Occipital lobe (tissue), 3 donors: ENCODE measurements at places on chromosomes 7 and 10.

DNA sequence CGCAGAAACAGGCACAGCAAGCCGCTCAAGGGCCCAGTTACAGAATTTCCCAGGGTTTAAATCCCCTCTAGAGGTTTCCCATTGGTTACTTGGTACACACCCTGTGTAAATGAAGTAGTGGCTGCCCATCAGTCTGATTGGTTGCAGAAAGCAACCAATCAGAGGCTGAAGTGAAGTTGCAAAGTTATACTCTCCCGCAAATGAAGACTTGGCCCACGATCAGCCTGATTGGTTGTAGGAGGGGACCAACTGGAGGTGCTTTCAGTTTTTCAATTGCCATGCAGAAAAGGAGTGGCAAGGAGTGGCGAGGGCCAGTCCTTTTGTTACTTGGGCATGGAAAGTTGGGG is 909.2 kb upstream of the AUTS2 start:
- DNase-seq = no peak

DNA sequence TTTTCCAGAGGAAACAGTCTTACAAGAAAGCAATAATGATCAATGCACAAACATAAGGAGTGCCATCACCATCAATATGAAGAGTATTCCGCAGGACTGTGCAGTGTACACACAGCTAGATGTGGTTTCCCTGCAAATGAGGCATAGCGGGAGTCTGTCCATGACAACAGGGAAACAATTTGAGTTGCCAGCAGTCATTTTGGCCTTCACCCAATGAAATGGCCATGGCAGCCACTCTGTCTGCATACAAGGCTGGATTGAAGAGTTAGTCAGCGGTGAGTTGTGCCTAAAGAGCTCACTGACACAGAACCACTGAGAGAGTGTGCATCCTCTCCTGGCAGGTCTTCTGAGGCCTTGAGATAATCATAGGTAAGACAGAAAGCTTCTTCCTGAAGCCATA is 303.3 kb downstream of the IPMK start:
- peak; percentile 63 for DNase-seq

GRCh38 chr10:18786478-18786877 is 127.2 kb downstream of the ARL5B start:
- DNase-seq = no peak

DNA sequence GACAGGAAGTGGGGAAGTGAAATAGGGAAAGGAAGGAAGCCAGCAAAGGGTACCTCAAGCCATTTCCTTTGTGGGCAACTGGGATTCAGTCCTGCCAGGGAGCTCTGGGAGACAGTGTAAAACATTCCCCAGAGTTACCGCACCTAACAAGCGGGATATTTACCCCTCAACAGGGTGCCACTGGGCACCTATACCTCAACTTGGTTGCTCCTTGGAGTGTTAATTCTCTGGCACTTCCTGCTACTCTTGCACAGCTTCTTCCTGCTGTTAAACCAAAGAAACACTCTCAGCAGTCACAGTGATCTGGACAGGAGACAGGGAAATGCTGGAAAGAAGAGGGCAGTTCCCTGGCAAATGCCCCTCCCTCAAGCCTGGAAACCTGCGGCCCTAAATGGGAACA is 151.3 kb downstream of the REEP3 start:
- DNase-seq = no peak

- DNase-seq = no peak
These were observed 326.6 kb downstream of the ADARB2 start for GRCh38 chr10:1410469-1411395.

GRCh38 chr7:521221-522070 is 1.8 kb upstream of the PDGFA start:
- DNase-seq = peak; percentile 16

DNA sequence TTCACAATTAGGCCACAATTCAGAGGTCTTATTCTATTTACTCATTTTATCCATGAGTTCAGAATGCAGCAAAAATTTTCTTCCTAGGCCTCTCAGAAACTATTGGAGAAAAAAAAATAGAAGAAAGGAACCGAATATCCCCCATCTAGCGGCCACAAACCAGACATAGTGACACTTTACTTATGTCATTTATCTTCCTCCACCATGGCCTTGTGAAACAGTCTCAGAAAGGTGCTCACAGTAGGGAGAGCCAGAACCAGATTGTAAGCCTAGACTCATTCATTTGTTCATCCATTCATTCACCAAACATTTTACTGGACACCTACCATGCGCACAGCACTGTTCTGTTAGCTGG is 16.0 kb downstream of the CREB3L2 start:
- DNase-seq = no peak

- DNase-seq = no peak
These were observed 808.7 kb upstream of the AUTS2 start for GRCh38 chr7:68789597-68789996.

DNA sequence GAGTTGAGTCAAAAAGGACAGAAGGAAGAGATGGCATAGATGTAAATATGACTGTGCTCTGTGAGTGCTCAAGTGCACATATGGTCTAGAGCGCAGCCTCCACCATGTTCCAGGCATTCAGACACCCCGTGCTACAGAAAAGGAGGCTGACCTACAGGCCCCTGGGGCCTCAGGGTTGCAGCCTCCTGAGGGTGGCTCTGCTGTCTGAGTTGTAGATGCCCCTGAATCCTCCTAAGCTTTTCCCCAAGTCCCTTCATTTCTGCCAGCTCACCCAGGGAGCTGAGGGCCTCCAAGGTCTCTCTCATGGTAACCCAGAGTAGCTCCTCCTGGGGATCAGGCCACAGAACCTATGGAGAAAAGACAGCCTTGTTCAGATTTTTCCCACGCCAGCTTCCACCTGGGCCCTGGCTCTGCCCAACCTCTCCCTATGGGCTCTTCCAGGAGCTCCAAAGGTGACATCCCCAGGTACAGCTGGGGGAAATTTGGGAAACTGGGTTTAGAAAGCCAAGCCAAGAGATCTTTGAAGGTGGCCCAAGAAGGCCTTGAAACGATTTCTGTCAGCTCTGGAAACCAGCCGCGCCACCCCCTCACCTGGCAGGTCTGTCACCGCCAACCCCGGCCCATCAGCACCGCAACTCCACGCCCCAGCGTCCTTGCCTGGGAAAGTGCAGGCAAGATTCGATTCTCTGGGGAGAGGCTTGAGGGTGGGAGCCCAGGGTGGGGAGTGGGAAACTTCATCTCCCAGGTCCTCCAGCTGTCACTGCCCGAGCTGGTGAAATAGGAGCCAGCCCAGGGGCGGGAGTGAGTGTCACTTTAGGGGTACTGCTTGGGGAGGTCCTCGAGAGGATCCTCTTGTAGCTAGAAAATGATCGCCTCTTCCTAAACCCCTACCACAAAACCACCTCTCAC is 2.4 kb downstream of the ZNF467 start:
- DNase-seq = no peak

DNA sequence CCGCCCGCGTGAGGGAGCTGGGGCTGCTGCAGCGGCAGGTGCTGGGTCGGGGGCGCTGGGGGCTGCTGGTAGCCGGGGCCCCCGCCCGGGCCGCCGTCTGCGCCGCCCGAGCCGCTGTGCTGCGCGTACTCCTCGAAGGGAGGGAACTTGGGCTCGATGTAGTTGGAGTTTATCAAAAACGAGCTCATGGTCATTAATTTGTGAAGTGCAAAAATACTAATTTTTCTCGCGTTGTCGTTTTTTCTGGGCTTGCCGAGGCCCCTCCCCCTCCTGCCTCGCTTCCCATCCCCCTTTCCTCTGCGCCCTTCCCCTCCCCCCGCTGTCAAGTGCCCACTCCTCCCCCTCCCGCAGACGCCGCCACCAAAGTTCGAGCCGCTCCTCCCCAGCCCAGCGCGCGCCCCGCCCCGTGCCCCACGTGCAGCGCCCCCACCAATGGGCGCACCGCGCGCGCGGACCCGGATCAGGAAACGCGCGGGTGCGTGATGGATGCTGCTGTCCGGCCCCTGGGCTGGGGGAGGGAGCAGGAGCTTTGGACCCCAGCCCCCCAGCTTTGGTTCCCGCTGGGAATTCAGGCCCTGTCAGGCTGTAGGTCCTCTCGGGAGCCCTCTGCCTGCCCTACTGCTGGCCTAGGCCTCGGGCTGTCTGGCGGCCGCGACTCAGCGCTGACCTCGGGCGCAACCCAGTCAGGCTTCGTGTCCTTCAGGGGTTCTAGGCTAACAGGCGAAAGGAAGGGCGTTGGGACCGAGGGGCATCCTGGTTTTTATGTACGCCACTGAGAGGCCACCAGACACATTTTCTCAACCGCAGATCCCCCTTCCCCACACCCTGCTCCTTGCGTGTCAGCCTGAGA is at the start of gene HOXA4:
Gene HOXA4 (minus strand): TSS at position 218 of the 850 bp plus-strand sequence. CDS start 24 bp downstream, at position 194.
- DNase-seq = no peak

GRCh38 chr10:123800289-123800688 is 91.3 kb downstream of the CPXM2 start:
- no peak for DNase-seq

GRCh38 chr7:24406789-24407299 is 122.9 kb downstream of the NPY start:
- no peak for DNase-seq

GRCh38 chr7:136036336-136036735 is 59.2 kb upstream of the MTPN start:
- no peak for DNase-seq

DNA sequence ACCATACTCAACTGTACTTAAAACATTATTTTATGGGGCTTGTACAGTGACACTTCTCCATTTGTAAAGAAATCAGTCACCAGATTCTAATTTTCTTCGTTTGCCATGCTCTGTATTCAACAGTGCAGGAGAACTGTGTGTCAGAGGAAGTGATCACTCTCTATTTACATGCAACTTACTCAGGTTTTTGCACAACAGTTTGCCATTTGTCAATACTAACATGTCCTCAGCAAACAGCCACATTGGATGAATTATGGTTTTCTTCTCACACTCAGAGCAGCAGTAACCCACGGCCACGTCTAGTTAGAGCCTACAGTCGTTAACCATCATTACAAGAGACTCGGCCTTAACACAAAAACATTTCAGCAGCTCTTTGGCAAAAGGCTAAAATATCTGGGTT is 69.2 kb upstream of the SP4 start:
- DNase-seq = no peak

DNA sequence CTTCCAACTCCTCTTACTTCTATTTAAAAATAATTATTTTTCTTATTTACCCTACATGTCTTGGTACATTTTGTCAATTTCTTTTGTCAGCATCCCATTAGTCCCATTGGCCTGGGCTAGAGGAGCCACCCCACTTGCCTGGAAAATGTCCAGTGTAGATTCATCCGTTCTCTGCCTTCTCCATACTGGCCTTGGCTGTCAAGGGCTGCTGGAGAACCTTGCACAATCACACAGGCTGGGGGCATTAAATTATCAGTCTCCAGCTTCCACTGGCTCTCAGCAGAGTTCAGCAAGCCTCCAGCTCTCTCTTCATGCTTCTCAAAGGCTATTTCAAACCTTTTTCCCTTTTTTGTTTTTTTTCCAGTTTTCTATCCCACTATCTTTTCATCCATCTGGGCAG is 13.8 kb upstream of the ZCCHC24 start:
- DNase-seq = no peak

- no peak for DNase-seq
These were observed 65.4 kb upstream of the STEAP1B start for GRCh38 chr7:22565315-22565811.

GRCh38 chr10:18005781-18006456 is 54.2 kb downstream of the SLC39A12 start:
- no peak for DNase-seq

DNA sequence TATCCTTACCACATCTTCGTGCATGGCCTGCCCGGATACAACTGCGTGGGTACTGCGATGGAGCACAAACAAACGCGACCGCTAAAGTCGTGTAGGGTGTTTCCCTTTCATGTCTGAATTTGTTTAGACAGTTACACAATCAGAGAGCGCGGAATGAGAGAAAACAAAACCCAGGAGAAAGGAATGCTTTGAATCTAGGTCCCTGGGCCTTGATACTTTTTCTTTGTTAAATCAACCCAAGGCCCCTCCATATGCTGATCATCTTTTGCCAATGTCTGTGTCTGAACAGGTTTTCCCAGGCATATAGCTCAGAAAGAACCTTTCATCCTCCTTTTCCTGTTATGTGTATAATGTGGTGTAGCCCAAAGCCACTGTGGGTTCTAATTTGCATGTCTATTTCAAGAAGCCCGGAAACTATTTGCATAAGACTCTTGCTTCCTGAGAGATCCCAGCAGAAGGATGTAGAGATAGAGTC is 145.8 kb downstream of the FRMD4A start:
- DNase-seq = no peak

GRCh38 chr10:77699080-77699645 is 61.6 kb upstream of the KCNMA1 start:
- DNase-seq = no peak

DNA sequence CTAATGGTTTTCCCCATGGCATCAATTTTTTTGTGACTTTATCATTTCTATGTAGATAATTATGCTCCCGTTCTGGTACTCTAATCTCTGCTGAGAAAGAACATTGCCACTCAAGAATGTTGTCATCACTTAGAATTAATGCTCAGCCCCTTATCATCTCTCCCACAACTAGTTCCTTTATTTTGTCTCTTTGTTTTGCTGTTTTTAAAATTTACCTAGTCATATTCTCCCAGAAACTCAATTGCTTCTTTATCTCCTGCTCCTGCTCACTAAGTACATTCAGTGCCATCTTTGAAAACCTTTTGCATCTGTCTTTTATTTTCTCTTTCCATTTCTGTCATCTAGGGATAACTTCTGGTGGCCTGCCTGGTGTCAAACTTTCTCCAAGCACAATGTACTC is 324.9 kb upstream of the MTPN start:
- no peak for DNase-seq

DNA sequence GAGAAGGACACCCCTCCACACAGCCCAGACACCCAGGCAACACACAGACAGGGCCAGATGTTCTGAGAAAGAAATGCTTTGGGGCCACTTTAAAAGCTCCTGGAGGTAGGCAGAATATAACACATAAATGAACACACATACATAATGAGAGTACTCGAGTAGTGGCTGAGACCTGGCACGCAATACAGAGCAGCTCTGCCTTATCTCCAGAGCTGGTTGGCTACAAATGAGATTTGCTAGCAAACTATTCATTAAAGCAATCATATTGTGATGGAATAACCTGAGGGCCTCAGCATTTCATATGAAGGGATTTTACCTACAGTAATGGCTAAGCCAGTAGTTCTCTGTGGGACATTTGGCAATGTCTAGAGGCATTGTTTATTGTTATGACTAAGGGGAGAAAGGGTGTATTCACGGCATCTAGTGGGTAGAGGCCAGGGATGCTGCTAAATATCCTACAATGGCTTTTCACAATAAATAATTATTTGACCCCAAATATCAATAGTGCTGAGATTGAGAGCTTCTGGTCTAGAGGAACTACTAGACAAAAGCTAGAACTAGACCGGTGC is 5.5 kb upstream of the IMPDH1 start:
- DNase-seq = no peak

GRCh38 chr10:100024748-100025147 is 15.0 kb upstream of the DNMBP start:
- no peak for DNase-seq
